Stimulated activated CD4-positive, alpha-beta T cell treated with anti-CD3 and anti-CD28 coated beads, TNF-alpha, amount 100 ng/mL, for 4 hours (primary cell): ENCODE measurements at places on chromosomes 16 and 17.

DNA sequence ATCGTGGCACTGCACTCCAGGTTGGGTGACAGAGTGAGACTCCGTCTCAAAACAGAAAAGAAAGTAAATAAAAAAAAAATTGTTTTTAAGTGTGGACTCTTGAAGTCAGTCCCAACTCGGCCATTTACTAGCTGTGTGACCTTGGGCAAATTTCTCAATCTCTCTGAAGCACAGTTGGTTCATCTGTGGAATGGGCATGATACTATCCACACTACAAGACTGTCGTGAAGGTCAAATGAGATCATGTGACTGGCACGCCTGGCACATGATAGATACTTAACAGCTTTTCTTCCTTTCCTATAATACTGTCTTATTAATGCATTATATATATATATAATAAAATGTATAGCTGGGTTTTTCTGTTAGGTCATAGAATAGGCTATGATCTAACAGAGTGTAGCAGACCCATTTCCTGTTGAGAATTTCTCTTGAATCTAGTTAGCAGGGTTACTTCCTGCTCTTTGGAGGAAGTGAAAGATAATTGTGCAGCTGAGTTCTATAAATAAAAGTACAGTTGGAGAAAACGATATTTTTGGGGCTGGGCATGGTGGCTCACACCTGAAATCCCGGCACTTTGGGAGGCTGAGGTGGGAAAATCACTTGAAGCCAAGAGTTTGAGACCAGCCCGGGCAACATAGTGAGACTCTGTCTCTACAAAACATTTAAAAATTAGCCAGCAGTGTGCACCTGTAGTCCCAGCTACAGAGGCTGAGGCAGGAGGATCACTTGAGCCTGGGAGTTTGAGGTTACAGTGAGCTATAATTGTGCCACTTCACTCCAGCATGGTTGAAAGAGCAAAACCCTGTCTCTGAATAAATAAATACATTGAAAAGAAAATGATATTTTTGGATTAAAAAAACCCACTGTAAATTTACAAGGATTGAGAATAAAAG lies 7.3 kb downstream of the MILR1 start:
- DNase-seq: no peak

DNA sequence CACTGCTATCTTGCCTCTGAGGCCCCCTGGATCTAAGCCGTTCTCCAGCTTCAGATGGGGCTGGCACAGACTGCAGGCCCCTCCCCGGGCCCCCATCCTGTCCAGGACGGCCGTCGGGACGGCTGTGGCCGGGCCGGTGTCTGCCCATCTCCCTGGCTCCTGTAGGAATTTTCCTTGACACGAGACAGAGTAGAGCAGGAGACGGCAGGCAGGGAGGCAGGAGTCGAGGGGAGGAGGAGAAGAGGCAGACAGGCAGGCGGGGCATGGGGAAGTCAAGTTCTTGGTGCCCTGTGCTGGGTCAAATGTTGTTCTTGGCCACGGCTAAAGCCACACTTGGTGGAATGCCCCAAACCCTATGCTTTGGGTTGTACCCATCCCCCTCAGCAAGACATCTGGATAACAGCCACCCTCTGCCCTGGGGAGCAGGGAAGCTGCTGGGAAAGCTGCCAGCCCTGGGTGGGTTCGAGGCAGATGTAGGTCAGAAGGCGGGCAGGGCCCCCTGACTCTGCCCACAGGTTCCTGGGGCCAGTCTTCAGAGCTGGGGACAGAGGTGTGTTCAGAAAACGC lies 4.0 kb downstream of the C1QTNF1 start:
- no peak for DNase-seq

DNA sequence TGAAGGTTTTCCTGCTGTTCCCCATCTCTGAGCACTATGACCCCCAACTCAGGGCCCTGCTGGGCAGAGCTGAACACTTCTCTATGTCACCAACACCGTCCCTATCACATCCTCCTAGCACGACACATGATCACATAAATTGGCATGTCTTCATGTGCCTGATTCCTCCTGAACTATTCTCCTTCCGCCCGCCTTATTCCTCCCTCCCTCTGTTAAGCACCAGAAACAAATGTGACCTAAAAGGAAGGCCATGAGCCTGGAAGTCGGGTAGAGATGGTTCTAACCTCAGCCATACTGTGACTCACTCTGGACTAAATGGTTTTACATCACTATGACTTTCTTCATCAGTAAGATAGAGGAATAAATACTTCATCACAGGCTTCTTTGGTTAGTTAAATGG lies 80.8 kb upstream of the DYNLRB2 start:
- no peak for DNase-seq

- DNase-seq: no peak
These were observed 42.7 kb downstream of the SOCS3 start for GRCh38 chr17:78316867-78317789.

GRCh38 chr17:48056246-48056745 lies 8.1 kb downstream of the NFE2L1 start:
- no peak for DNase-seq

DNA sequence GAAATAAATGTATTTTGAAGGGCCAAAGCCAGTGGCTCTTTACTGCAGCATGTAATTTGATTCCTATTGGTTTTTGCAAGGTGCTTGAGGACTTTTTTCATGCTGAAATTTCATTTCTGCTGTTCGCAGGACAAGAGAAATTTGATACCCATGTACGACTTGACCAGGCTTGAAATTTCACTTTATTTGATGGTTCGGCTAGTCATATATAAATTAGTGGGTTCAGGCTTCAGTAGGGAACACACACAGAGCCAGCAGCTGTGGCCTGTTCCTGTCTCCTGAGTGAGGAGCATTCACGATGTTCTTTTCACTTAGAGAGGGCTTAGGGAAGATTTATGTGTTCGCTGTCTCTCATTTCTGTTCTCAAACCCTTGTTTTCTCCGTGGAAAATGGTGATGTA lies 258.4 kb upstream of the CACNG5 start:
- DNase-seq: no peak

DNA sequence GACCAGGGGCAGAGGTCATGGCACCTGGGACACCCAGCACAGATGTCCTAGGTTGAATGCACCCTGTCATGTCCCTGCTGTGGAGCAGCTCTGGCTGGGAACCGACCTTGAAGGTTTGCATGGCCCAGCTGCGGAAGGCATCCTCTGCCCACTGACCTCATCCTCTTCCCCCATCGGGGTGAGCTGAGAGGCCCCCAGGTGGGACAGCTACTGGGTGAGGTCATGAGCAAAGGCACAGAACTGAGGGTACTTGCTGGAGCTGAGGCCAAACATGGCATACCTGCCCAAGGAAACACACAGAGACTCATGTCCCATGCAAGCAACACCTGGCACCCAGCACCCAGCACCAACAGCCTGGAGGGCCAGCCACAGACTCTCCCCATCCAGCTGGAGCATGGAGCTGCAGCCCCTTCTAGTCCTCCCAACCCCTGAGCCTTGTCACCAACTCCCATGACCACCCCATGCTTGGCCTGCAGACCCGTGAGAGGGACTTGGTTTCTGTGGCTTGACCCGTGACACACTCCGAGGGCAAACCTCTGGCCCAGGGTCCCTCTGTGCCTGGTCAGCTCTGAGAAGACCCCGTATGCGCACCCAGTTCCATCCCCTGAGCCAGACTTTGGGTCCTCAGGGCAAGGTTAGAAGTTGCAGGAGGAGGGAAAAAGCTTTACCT lies 33.1 kb downstream of the LGALS9 start:
- no peak for DNase-seq

- no peak for DNase-seq
These were observed 21.5 kb downstream of the METRNL start for GRCh38 chr17:83100853-83101391.

DNA sequence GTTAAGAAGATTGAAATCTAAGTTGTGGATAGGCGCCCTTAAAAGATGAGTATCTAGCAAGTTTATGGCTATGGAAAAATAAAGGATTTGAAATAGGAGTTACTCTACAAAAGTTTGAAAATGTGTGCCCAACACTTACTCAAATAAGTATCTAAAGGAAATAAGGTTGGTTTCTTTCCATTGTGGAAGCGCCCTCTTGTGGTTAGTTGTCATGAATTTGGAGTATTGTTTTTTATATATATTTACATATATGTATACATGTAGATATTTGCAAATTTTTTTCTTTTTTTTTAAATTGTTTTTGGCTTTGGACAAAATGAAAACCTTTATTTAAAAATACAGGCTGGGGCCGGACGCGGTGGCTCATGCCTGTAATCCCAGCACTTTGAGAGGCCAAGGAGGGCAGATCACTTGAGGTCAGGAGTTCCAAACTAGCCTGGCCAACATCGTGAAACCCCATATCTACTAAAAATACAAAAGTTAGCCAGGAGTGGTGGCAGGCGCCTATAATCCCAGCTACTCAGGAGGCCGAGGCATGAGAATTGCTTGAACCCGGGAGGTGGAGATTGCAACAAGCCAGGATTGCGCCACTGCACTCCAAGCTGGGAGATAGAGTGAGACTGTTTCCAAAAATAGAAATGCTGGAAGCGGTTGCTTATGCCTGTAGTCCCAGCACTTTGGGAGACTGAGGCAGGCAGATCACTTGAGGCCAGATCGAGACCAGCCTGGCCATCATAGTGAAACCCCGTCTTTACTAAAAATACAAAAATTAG lies 24.0 kb upstream of the VPS4A start:
- no peak for DNase-seq

- no peak for DNase-seq
These were observed 5.1 kb downstream of the KIFC3 start for GRCh38 chr16:57797216-57797525.

DNA sequence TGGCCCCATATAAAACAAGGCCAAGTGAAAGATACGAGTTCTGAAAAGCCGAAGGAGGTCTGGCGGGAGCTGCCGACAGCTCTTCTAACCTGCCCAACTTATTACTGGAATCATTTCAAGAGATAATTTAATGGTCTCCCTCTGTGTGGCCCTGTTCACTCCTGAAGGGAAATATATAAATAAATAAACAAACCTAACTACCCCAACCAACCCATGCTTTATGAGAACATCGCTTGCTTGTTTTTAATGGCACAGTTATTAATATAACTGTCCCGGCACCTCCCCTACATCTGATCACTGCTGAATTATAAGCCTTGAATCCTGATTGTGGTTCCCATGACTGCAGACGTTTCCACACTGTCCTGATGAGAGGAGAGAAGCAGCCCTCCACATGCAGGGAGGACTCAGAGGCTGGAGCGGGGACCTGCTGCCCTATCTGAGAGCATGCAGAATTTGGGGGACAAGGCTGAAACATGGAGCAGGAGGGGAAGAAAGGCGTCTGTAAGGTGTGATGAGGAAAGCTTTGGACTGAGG lies 22.2 kb downstream of the CDK5RAP3 start:
- DNase-seq: no peak

- DNase-seq: no peak
These were observed 71.7 kb downstream of the HLF start for GRCh38 chr17:55336426-55336825.

DNA sequence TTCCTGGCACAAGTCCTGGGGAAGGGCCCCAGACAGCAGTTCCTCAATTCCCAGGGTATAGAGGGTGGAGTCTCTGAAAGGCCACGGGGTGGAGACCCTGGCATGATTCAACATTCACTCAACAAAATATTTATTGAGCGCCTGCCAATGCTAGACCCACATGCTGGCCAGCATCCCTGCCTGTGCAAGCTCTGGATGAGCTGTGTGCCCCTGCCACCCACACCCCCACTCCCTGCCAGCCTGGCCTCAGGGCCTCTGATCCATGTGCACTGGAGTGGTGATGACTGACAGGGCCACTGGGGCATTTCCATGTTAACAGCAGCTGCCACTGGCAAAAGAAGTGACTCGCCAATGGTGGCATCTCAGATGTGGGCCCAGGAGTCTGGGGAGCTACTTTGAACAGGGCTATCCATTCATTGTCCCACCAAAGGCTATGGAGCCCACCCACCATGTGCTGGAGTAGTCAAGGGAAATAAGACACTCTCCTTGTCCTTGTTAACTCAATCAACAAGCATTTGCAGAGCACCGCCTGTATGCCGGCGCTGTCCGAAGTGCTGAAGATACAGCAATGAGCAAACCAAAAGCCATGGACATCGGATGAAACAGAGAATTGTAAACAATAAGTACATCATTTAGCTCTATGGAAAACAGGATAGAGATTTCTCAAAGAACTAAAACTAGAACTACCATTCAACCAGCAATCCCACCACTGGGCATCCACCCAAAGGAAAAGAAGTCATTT lies 3.0 kb upstream of the PRSS22 start:
- no peak for DNase-seq

DNA sequence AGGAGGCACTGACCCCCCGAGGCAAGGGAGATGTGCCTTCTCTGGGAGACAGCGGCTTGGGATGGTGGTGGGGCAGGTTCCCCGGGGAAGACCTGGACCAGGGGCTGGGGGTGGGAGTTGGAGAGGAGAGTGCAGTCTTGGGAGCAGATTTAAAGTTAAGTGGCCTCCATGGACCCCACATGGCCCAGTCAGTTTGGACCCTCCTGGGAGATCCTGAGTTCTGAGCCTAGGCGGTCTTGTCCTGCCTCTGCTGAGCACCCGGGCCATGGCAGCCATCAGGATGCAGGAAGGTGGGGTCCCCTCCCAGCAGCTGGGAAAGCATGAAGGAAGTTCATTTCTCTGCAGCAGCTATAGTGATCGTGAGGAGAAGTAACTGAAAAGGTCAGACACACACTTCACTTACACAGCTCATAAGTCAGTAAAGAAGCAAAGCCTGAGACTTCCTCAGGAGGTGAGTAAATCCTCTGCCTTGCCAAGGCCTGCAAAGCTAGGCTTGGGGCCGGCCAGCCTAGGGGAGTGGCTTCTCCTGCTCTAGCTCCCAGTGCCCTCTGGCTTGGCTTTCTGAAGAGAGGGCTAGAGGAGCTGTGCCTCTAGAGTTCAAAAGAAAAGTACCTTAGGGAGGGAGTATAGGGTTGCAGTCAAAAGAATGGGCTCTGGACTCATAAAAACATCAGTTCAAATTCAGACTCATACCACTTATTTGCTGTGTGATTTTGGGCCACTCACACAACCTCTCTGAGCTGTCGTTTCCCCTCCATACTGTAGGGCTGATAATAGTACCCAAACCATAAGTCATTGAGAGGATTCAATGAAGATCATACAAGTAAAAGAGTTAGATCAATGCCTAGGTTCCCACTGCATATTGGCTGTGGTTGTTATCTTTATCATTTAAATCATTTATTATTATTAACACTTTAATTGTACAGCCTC lies 31.0 kb upstream of the C16orf78 start:
- no peak for DNase-seq

DNA sequence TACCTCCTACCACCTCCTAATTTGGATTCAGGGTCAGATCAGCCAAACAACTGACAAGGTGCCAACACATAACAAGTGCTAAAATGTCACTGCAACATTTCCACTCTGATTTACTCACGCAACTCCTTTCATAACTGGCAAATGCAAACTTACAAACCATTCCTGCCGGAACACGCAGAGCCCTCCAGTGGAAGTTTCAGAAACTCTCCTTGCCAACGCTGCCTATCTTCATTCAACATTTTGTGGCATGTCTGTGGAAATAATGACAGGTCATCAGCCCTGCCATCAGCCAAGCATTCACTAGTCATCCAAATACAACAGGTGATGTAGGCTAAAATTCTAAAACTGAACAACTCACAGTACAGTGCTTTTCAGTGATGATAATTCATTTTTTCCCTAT lies 37.7 kb upstream of the OR3A1 start:
- DNase-seq: no peak

- no peak for DNase-seq
These were observed 6.5 kb downstream of the NXN start for GRCh38 chr17:973053-973452.

- no peak for DNase-seq
These were observed at the start of gene SOX8 for GRCh38 chr16:981695-982144. Gene SOX8 (plus strand): TSS chr16:981770. CDS start chr16:981923, 153 bp downstream.
